Activated T-cell treated with anti-CD3 and anti-CD28 coated beads for 48 hours (primary cell): ENCODE measurements at places on chromosomes 2 and 18.

DNA sequence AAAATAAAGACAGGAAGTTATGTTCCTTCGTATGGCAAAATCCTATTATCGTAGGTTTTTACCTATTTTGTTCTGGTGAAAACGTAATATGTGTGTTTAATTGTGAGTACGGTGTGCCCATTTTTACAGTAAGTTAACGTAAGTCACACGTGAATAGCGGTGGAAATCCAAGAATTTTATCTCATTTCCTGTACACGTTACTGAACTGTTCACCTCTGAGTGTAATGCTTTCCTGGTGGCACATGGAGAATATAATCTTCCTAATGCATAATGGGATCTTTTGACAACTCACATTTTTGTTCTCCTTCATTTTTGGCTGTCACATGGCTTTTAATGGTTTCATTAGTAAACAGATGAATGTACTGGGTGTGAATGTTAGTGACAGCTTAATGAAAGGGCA is 28.2 kb downstream of the BCL2L11 start:
- no peak for DNase-seq

DNA sequence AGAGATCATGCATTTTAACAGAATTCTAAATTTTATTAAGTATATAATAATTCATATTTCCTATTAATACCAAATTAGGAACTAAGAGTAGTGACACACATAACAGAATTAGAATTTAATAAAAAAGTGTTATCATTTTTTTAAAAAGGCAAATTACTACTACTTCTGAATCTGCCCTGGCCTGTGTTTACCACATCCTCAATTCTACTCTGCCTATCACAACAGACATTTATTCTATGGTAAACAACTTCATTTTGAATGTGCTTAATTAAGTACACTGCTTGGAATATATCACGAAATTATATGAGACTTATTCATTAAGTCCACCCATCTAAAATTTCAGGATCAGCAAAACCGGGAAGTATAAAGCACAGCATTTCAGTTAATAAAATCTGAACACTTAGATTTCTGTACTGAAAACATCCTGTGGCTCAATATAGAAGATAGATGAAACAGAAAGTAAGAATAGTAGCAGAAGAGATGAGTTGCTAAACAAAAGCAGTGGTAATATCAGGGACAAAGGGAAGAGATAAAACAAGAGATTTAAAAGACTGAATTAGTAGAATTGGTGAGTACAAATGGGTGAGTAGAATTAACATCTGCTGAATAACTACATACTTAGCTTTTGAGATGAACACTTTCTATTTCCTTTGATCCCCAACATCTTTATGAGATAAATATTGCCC is 3.7 kb downstream of the SMC6 start:
- no peak for DNase-seq

GRCh38 chr18:32391126-32391525 is 79.6 kb downstream of the GAREM1 start:
- DNase-seq, result no peak

GRCh38 chr2:113136828-113137775 is 9.7 kb downstream of the IL1RN start:
- DNase-seq, result no peak

- DNase-seq, result no peak
Observed at GRCh38 chr2:159229476-159230144, 56.9 kb downstream of the WDSUB1 start.

GRCh38 chr2:136010126-136010525 is 24.7 kb upstream of the DARS1 start:
- no peak for DNase-seq
